ENCODE measurements at places on chromosomes 11 and 22. TPM values are rescaled to one million over a fixed set of nuclear protein-coding genes. Genes with fewer than 3 reads are reported as not detected.

The ZDHHC8 gene
- total RNA-seq, result 5.5 TPM

The RBFOX2 gene
- total RNA-seq, result 92.9 TPM

The CST6 gene
- not detected for total RNA-seq

The OR10A2 gene
- not detected for total RNA-seq

The IRAG1 gene
- under 0.01 TPM for total RNA-seq

Measured in epithelial cell of umbilical artery (primary cell).